GM23338 (cell line): ENCODE measurements at places on chromosomes 4 and X.

DNA sequence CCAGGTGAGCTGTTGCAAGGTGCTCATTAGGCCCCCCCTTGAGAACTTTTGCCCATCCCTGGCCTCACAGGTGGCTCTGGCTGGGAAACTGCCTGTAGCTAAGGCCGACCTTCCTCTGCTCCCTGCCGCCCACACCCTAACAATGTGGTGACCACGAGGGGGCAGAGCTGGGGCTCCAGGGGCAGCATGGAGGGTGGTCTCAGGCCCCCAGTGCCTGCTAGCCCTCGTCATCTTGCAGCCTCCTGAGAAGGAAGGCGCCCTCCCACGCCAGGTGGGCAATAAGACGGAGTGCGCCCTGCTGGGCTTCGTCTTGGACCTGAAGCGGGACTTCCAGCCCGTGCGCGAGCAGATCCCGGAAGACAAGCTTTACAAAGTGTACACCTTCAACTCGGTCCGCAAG, 32.4 kb downstream of the ATP2B3 start:
- DNase-seq = peak; percentile 29

- no peak for DNase-seq
These were observed 62.7 kb downstream of the SHROOM2 start for GRCh38 chrX:9848718-9849479.

GRCh38 chr4:29559286-29559685, 1160.9 kb upstream of the PCDH7 start:
- DNase-seq = no peak

DNA sequence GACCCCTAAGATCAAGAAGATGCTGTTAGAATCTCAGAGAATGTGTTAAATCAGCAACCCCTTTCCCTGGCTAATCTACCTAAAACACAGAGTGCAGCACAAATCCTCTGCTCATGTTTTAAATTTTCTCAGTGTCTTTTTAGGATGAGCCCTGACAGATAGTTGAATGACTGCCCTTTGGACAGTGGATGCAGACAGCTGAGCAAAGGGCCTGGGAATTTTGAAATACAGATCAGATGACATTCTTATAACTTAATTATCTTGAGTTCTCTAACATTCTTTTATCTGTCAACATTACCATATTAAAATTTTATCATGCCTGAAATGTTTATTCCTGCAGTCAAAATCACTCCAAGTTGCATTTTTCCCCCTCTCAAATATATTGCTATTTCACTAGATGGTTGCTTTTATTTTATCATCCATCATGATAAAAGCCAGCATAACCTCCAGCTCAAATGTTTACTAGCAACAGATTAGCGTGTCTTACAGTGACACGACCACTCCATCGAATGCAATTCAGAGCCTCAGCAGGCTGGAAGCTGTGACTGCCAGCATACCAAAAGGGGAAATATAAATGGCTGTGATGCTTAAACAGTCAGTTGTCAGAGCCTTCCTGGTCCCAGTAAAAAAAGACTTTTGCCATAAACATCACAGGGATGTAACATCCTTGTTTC, 22.8 kb upstream of the ARHGAP24 start:
- DNase-seq = no peak

DNA sequence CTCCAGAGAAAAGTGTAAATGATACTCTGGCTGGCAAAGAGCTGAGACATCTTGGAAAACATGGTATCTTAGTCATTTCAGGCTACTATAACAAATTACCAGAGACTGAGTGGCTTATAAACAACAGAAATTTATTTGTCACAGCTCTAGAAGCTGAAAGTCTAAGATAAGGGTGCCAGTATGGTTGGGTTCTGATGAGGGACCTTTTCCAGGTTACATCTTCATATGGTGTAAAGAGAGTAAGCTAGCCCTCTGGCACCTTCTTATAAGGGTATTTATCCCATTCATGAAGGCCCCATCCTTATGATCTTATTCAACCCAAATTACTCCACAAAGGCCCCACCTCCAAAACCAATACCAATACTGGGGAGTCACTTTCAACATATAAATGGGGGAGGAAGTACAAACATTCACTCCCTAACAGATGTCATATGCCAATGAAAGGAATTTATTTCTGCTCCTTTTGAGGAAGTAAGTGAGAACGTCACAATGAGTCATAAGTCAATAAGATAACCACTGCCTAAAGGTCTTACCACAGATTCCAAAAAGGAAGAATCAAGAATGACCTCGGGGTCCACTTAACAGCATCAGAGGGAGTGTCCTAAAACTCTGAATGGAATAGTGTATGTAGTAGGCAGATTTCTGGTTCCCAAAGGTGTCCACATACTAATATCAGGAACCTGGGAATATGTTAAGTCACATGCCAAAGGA, 246.6 kb downstream of the OPHN1 start:
- no peak for DNase-seq

DNA sequence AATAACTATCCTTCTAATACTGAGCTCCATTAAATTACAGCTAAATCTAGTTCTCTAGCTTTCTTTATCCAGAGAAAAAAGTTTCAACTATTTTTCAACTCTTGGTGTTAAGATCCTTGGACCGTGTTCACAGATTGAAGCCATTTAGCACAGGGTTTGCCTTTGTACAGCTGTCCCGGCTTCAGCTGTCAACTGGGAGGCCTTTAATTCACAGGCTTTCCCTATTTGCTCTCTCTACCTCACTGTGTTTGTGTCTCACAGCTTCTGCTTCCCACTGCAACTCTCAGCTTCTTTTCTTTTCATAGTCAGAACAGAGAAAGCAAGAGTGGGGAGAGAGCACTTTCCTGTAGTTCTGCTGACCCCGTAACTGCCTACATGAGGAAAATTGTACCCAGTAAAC, 76.9 kb upstream of the SMAD1 start:
- no peak for DNase-seq

DNA sequence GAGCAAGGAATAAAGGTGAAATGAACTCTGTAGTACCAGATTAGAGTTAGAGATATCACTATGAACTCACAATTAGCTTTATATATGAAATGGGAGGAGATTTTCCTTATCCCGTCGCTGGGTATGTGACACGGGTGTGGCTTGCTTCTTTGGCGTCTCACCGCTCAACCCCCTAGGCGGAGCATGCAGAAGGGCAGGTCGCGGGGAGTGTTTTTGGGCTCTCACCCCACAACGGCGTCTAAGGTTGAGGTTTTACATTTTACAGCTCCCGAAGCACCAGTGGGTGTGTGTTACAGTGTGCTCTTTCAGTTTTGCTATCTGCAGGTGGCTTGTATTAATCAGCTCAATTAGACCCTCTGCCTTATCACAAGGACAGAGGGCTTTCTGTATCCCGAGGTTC, 42.1 kb upstream of the MAGEB10 start:
- DNase-seq = no peak

- DNase-seq = peak; percentile 17
These were observed at the start of gene PPP1R3F for GRCh38 chrX:49269767-49270248. TSS of gene PPP1R3F (plus strand) at chrX:49269793. CDS start at chrX:49269870, 77 bp downstream.

GRCh38 chrX:115582616-115583495, 21.9 kb downstream of the PLS3 start:
- peak; percentile 49 for DNase-seq

GRCh38 chr4:3402491-3403347, 39.0 kb upstream of the HGFAC start:
- DNase-seq = no peak

- no peak for DNase-seq
These were observed 63.0 kb downstream of the HADH start for GRCh38 chr4:108052558-108053120.

- peak; percentile 6 for DNase-seq
These were observed 261.0 kb downstream of the PDGFC start for GRCh38 chr4:156710365-156711192.

GRCh38 chr4:102616636-102617035, 115.5 kb downstream of the NFKB1 start:
- peak; percentile 77 for DNase-seq
